ENCODE measurements at places on chromosomes 4 and X.

GRCh38 chr4:22515888-22516541 is at the start of gene ADGRA3:
TSS of gene ADGRA3 (minus strand) at chr4:22516066. CDS start at chr4:22515784, 282 bp downstream.
- DNase-seq: peak; percentile 33

DNA sequence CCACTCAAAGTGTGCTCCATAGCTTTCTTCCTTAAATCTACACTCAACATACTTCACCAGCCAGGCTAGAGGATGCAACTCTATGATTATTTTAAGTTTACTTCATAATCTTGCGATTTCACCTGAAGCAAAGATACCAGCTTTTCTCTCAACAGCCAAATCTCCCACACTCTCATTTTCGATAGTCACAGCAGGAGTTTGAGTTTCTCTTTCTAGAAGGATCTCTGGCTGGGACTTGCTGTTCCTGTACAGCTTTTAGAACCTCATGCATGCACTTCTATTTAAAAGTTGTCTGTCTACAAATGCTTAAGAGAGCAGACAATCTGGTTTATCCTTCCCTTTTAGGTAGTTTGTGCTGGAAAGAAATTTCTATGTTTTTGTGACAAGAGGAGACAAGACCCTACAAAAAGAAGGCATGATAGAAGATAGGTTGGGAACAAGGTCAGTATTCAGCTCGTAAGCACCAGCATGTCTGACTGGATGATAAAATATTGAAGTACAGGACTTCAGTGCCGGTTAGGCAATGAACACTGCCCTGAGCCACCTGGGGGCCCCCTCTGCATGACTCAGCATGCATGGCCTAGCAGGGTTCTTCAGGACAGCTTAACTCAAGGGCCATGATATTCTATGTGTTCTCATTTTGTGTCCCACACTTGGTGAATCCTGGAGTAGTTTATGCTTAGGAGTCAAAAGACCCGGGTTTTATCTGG is 65.6 kb downstream of the ATXN3L start:
- DNase-seq: no peak

GRCh38 chr4:183101956-183102480 is 3.0 kb downstream of the WWC2 start:
- no peak for DNase-seq

GRCh38 chr4:73583666-73584065 is 36.6 kb downstream of the RASSF6 start:
- DNase-seq: no peak

DNA sequence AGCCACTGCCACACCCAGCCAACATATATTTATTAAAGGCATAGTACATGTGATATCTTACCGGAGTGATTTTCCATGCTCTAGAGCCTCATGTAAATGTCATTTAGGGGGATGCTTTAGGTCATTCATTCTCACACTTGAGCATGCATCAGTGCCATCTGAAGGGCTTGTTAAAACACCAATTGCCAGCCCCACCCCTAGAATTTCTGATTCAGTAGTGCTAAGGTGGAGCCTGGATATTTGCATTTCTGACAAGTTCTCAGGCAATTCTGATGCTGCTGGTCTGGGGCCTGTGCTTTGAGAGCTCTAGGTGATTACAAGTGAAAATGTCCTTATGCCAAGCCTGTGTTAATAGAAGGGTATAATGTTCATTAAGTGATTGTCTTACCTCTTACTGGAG is 107.7 kb downstream of the PHEX start:
- no peak for DNase-seq

GRCh38 chr4:3010998-3011397 is 47.6 kb downstream of the GRK4 start:
- no peak for DNase-seq

DNA sequence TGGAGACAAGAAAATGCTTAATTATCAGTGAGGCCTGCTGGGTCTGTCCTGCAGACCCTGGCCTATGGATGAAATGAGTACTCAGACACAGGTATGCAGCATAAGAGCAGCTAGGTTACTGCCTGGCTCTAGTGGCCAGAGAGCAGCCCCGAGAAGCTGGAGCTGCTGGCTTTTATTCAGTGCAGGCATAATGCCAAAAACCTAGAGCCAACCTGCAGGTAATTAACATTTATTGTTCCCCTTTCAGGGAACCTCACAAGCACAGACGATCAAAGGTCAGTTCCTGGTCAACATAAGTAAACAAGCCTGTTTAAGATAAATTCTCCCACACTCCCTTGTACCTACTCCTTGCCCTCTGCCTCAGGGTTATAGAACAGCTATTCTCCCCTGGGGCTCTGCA is 13.3 kb downstream of the IDS start:
- DNase-seq: no peak

DNA sequence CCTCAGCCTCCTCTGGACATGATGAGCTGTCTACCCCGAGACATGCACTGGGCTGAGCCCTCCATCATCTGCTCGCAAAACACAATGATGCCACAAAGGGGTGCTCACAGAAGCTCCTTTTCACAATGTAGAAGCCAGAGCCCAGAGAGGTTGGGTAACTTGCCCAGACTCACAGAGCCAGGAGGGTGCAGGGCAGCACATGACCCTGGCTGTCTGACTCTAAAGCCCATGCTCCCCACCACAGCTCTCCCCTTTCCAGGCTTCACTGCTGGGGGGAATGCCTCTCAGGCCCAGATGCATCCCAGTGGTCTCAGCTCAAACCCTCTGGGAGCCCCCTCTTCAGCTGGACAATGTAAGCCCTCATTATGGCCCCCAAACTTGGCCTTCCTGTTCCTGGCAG is 98.4 kb upstream of the AFAP1 start:
- no peak for DNase-seq

DNA sequence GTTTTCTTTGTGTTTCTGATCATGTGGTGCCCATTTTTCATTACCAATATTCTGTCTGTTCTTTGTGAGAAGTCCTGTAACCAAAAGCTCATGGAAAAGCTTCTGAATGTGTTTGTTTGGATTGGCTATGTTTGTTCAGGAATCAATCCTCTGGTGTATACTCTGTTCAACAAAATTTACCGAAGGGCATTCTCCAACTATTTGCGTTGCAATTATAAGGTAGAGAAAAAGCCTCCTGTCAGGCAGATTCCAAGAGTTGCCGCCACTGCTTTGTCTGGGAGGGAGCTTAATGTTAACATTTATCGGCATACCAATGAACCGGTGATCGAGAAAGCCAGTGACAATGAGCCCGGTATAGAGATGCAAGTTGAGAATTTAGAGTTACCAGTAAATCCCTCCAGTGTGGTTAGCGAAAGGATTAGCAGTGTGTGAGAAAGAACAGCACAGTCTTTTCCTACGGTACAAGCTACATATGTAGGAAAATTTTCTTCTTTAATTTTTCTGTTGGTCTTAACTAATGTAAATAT is 110.4 kb downstream of the IL13RA2 start:
- no peak for DNase-seq

DNA sequence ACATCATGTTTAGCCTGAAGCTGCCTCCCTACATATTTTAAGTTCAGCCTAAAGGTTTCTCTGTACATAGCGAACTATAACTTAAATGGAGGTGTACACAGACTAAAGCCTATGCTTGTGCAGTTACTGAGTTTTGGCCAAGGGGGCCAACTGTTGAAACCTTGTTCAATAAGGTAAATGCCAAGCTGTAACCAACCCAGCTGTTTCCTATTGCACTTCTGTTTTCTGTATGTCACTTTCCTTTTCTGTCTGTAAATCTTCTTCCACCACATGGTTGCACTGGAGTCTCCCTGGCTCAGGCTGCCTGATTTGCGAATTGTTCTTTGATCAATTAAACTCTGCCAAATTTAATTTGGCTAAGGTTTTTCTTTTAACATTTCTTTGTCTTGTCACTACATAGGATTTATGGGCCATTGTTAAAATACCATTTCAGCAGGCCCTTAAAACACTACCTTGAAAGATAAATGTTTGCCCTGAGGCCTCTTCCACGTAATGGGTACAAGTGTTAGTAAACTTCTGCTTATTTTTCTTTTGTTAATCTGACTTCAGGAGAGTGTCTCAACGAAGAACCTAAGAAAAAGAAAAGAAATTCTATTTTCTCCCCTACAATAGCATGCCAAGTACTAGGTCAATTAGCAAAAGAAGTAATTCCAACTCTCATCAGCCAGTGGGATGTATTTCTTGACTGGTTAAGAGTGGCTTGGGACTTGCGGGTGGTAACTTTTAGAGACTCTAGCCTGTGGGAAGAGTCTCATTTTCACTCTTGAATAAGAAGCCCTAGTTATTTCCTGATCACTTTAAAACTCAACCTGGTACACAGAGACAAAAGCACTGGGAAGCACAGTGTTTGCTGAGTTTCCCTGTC is 45.7 kb upstream of the PRSS12 start:
- no peak for DNase-seq

- no peak for DNase-seq
Measured at GRCh38 chrX:54246866-54247265, 63.8 kb upstream of the FAM120C start.

DNA sequence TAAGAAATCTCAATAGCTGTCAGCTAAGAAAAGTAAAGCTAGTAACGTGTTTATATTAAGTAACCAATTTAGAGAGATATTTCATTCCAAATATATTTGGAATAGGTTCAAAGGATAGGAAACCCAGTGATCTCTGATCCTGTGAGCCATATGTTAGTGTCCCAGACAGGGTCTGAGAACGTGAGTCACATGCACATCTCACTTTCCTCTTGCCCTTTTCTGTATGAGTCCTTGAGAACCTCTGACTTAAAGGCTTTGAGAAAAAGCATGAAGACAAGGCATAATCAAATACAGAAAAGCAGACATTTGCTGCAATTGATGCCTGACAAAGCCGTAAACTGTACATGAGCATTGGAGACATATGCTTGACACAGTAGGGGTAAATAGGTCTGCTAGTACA is 655.1 kb upstream of the ADGRL3 start:
- DNase-seq: no peak

GRCh38 chrX:130555341-130555740 is 153.6 kb downstream of the RBMX2 start:
- DNase-seq: no peak

DNA sequence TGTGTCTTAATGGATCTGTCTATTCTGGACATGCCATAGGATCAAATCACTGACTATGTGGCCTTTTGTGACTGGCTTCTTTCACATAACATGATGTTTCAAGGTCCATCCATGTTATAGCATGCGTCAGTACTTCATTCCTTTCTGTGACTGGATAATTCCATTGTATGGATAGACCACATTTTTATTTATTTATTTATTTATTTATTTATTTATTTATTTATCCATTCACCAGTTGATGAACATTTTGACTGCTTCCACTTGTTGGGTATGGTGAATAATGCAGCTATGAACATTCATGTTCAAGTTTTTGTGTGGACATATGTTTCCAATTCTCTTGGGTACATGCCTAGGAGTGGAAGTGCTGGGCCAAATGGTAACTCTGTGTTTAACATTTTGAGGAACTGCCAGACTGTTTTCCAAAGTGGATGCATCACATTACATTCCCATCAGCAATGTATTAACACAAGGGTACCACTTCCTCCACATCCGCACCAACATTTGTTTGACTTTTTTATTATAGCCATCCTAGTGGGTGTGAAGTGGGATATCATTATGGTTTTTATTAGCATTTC is 14.0 kb downstream of the RTL5 start:
- DNase-seq: no peak

DNA sequence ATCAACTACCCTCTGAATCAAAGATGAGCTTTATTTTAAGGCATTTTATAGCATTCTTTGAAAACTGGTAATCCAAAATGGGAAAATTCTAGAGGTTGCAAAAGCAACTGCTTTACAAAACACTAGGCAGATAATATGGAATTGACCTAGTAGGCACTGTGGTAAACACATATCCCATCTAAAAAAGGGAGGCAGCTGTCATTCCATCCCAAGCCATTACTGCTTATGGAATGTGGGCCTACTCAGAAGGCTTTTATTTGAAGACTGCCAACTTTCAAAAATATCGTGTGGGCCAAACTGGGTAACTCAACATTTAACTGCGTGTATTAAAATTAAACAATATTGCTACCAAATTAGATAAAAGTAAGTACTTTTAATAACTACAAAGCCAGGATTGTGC is 19.3 kb downstream of the UBE2D3 start:
- no peak for DNase-seq

- no peak for DNase-seq
Measured at GRCh38 chr4:102734116-102734515, 26.7 kb downstream of the MANBA start.

DNA sequence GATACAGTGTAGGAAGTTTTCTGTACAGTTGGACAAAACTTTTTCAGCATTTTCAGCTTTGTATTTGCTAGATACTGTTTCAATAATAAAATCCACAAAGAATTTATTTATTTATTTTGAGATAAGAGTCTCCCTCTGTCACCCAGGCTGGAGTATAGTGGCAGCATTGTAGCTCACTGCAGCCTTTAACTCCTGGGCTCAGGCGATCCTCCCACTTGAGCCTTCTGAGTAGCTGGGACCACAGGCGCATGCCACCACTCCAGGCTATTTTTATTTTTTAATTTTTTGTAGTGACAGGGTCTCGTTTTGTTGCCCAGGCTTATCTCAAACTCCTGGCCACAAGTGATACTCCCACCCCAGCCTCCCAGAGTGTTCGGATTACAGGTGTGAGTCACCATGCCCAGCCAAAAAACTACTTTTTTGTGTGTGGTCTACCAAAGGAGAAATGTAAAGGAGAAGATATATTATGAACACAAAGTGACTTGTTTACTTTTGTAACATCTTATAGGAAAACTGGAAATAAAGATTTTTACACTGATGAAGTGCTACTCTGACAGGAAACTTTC is 13.0 kb upstream of the SOWAHD start:
- no peak for DNase-seq

All from stimulated activated CD8-positive, alpha-beta memory T cell treated with anti-CD3 and anti-CD28 coated beads, Interleukin-7, amount 100 ng/mL, for 4 hours (primary cell).